ENCODE measurements at places on chromosomes 12 and 14.

DNA sequence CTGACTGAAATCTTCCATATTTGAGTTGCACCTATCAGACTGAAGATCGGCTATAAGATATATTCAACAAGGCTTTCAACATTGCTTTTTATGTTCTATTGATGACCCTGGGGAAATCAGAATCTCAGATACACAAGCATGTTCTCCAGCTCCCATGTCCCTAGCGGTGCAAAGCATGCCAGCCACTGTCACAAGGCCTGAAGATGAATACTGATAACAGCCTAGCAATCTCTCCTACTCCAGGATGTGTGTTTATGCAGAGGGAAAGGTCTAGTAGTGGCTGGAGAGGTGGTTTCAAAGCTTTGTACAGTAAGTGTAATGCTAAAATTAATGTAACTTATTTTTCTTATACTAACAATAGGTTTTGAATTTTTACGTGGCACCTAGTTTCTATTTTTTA, 64.6 kb downstream of the SOX5 start:
- no peak for DNase-seq

GRCh38 chr12:58364389-58365086, 423.2 kb downstream of the ATP23 start:
- no peak for DNase-seq

DNA sequence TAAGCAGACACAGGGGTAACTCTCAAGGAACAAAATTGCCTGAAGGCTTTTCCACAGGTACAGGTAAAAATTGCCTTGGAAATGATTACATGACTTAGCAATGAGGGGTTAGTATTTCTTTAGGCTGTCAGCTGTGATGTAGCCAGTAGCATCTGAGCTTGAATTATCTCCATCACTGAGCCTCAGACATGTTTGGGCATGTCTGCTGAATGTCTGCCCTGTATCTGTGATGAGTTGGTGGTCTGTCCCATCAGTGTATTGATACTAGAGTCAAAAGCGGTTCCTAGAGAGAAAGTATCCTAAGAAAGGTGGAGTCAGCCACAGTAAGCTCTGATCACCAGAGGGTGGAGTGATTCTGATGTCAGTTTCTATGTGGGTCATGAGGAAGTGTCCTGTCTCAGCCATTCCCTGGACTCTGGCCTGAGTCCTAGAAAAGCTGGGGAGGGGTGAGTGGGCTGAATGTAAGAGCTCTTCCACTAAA, 16.3 kb downstream of the AKAP6 start:
- no peak for DNase-seq

- DNase-seq = no peak
Observed at GRCh38 chr14:53367644-53368026, 214.5 kb upstream of the DDHD1 start.

- DNase-seq = no peak
Observed at GRCh38 chr14:36208690-36209278, 32.3 kb upstream of the PTCSC3 start.

DNA sequence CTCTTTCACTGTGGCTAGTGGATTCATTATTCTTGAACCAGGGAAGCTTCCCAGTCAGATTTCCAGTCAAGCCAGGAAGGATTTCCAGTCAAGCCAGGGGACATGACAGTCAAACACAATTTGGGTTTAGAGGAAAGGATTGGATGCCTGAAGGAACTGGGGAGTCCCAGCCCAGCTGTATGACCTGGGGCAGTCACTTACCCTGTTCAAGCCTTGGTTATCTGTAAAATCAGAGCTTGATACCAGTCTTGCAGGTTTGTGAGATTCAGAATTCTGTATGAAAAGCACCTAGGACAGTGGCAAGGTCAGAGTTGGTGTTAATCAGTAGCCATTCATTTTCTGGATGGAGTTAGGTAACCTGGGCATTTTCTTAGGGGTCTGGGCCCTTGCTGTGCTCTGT, 152.7 kb downstream of the CHST11 start:
- no peak for DNase-seq

All from 8988T (cell line).